ENCODE measurements at places on chromosomes 11 and 22. TPM values are rescaled to one million over a fixed set of nuclear protein-coding genes. Genes with fewer than 3 reads are reported as not detected.
A peak's percentile ranks its signal among the peaks of the same experiment; 100 is the strongest.

The KIF18A gene
- total RNA-seq: 4.1 TPM

The FGF19 gene
- total RNA-seq: not detected

The XRRA1 gene
- 80.8 TPM for total RNA-seq

The PDE2A gene
- 2.9 TPM for total RNA-seq

The SPTBN2 gene
- total RNA-seq: 0.67 TPM

The BBOX1 gene
- not detected for total RNA-seq

The SCGB1D4 gene
- not detected for total RNA-seq

The ABTB2 gene
- 5.9 TPM for total RNA-seq

The HBB gene
- 385 TPM for total RNA-seq

The MRGPRX3 gene
- total RNA-seq: not detected

The KCNC1 gene
- total RNA-seq: not detected

The OR2D2 gene
- not detected for total RNA-seq

The GGT1 gene
- 10.4 TPM for total RNA-seq

The PRG3 gene
- not detected for total RNA-seq

- DNase-seq: no peak
These were observed 6.3 kb upstream of the SAMM50 start for GRCh38 chr22:43948836-43949406.

DNA sequence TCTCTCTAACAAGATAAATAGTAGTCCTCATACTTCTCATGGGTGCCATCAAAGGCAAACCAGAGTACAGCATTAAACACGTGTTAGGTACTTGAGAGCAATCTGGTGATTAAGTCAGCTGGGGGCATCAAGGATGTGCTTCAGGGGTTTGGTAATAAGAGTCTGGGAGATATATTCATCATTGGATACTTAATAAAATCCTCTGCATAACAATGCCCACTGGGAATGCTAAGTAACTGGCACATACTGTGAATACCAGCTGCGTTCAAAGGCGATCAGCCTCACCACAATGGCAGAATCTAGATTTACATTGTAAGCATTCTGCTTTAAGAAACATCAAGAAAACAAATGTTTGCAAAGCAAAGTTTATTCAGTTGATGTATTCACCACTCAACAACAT lies 268.6 kb upstream of the PITPNB start:
- no peak for DNase-seq

GRCh38 chr11:105718641-105719040 lies 108.8 kb downstream of the GRIA4 start:
- DNase-seq: no peak

- DNase-seq: no peak
These were observed 28.9 kb downstream of the MOV10L1 start for GRCh38 chr22:50118557-50119168.

GRCh38 chr11:10480026-10480425 lies 25.0 kb downstream of the AMPD3 start:
- DNase-seq: no peak

GRCh38 chr11:114953039-114953438 lies 274.7 kb downstream of the NXPE2 start:
- no peak for DNase-seq

GRCh38 chr11:58742981-58743880 lies 11.5 kb upstream of the GLYAT start:
- no peak for DNase-seq

GRCh38 chr11:35316161-35316560 lies 103.2 kb downstream of the SLC1A2 start:
- DNase-seq: no peak

DNA sequence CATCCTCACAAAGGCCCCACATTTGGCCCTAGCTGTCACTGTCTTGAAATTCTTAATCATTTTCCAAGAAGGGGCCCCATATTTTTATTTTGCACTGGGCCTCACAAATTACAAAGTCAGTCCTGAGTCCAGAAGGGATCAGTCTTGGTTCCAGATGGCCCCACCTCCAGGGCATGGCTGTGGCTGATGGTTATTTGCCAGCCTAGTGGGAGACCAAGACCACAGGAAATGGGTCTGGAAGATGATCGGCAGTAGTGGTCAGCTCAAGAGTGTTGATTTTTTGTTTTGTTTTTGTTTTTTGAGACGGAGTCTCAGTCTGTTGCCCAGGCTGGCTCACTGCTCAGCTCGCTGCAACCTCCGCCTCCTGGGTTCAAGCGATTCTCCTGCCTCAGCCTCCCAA lies 47.1 kb upstream of the EMID1 start:
- no peak for DNase-seq

DNA sequence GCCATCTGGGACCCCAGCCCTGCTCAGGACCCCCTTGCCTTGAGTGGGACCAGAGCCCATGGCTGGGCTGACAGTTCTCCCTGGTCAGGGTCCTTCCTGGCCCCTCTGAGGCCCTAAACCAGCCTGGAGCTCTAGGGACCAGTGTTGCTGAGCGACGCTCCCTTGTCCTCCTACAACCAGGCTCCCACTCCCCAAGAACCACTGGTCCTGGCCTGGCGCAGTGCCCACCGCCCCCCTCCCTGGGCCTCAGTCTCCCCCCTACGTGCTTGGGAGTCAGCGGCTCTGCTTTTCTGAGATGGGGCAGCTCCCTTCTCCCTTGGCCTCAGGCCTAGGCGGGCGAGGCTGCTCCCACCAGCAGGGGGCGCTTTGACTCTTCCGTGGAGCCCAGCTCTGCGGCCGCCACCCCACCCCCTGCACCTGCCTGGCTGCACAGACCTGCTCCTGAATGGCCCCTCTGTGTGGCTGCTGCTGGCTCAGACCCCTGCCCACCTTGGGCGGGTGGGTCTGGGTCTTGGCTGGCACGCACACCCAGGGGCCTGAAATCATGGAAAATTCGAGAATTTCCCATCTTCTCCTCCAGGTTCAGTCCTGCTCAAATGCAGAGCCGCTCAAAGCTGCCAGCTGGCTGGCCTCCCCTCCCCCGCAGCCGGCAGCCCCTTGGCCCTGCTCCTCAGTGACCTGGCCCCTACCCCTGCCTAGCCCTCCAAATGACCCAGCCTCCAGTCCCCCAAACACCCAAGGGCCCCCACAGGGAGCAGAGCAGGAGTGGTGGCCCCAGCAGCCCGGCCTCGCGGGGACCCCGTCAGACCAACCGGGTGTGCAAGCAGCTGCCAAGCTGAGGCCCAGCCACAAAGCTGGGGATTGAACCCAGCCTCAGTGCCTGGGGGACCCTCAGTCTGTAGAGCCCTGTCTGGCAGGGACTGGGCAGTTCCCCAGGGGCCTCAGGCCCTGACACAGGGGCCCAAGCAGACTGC lies 9.1 kb downstream of the PRR33 start:
- peak; percentile 86 for DNase-seq

- peak; percentile 80 for DNase-seq
These were observed 540 bp downstream of the MS4A14 start for GRCh38 chr11:60396799-60397198.

DNA sequence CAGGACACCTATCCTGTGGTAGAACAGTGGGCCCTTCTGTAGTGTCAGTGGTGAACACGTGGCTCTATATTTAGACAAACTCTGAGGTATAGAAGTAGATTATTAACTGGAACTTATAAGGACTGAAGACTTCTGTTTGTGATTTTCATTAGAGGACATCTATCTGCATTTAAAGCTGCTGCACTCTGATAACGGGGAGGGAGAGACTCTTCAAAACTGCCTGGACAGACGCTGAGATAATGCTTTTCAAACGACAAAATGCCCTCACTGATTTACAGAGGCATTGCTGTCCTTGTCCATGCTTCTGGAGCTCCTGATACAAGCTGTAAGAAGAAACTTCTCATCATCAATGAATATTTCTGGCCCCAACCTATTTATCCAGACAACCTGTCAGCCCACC lies 425.2 kb downstream of the OPCML start:
- DNase-seq: no peak

GRCh38 chr22:35399678-35400500 lies at the start of gene MCM5:
TSS of gene MCM5 (plus strand) at chr22:35400140. CDS start at chr22:35400439, 299 bp downstream.
- DNase-seq: peak; percentile 98

DNA sequence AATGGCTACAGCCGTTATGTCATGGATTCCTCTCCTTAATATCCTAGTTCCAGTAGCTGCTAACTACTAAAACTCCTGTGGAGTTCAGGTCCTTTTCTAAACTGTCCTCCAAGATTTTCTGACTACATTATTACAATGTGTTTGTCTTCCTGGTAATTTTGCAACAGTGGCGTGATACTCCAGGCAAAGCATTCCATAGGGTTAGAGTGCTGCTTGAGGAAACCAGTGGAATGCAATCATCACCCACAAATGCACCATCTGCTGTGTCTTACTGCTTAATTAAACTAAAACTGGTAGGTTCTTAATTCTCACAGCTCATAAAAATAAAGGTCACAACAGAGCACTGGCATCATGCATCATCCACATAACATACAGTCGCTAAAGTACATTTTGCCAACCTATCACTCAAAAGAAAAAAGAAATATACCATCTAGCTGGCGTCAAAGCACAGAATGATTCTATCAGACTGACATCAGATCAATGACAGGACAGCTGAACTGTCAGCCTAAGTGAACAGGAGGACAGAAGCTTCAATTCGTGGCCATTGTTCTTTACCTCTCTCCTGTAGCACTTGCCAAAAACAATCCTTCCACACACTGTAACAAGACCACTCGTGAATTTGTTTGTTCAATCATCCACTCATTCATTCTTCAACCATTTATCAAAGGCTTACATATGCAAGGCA lies 182.5 kb downstream of the CADM1 start:
- DNase-seq: no peak

- no peak for DNase-seq
These were observed 3.5 kb upstream of the FERMT3 start for GRCh38 chr11:64202992-64203391.

GRCh38 chr22:25353516-25354445 lies 134.3 kb downstream of the CRYBB2 start:
- DNase-seq: no peak

DNA sequence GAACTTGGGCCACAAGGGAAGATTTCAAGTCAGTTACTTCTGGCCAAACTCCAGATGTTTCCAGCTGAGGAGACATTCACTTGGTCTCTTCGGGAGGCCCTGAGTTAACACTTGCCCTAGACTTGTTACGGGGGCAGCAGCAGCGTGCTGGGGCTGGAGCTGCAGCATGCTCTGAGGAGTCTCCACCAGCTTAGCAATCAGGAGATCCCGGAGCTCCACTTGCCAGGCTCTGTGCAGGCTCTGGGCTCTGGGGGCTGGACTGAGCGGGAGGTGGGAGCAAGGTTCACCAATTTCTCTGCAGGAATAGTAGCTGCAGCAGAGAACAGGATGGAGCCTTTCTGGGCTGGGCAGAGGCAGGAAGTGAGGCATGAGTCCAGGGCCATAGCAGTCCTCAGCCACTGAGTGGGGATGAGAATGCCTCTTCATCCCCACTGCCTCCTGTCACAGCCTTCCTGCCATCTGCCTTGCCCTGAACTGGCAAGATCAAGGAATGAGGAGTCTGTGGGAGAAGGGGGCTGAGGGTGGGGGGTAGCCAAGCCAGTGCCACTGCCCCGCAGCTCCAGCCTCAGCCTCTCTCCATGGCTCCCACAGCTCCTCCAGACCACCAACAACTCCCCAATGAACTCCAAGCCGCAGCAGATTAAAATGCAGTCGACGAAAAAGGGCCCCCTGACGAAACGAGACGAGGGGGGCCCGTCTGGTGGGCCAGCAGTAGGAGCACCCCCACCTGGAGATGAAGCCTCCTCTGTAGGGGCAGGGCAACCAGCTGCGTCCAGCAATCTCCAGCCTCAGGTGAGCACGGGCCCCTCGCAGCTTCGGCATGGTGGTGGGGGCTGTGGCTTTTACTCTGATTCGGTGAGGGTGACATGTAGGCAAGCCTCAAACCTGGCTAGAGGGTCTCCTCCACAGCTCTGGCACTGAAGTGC lies 23.4 kb downstream of the GTPBP1 start:
- DNase-seq: no peak

GRCh38 chr11:98568013-98568412 lies 452.7 kb upstream of the CNTN5 start:
- DNase-seq: no peak

DNA sequence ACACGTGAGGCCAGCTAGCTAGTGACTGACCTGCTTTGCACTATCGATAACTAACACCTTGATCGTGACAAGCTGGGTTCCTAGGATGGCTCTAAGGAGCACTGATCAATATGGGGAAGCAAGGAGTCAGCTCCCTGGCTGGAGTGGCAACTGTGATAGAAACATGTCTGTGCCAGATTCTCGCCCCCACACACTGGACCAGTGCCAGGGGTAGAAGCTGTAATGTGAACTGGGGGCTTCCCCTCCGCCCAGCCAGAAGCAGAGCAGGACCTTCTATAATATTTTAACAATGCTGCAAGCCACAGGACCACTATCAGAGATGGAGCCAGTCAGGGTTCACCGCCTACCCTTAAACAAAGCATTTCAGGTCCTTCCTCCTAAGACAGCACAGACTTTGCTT lies 96.5 kb downstream of the DSCAML1 start:
- DNase-seq: no peak

DNA sequence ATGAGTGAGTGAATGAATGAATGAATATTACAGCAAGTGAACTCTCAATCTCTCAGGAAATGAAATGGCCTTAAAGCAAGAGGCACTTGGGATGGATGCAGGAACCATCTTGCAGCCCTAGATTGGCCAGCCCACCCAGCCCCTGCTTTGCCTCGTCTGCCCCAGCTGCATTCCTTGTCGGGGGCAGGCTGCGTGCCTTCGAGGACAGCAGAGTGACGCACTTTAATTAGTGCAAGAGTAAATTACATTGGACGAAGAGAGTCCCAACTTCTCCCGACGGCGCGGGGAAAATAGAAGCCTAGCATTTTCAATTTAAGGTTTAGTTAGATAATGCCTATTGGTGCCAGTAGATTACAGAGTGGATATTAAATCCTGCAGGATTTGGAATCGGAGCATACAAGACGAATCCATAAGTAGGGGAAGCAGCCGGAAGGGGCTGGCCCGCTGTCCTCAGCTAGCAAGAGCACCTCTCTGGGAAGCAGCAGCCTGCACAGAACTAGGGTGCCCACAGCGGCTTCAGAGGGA lies 33.8 kb downstream of the TRIM29 start:
- no peak for DNase-seq

DNA sequence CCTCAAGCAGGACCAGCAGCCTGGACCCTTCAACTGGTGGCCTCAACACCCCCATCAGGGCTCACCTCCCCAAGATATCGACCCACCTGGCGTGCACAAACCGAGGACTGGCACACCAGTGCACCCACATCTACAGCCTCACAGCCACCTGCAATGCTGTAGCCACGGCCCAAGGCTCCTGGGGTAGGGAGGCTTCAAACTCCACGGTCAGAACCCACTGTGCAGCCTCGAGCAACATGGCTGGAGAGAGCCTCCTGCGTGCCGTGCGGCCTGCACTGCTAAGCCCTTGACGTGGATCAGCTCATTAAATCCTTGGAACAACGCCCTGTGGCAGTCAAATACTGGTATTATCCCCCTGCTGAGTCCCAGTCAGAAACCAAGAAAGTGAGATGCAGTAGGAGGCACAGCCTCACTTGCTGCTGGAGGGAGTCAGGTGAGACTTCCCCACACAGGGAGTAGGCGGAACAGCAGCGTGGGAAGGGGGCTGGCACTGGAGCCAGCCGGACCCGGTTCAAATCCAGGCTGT lies 4.6 kb downstream of the CARD10 start:
- no peak for DNase-seq

- DNase-seq: no peak
These were observed 132.9 kb upstream of the ZBED5 start for GRCh38 chr11:10990637-10991193.

GRCh38 chr11:110797453-110797852 lies 85.2 kb upstream of the ARHGAP20 start:
- DNase-seq: peak; percentile 60
